HS-5 (cell line): ENCODE measurements at places on chromosomes 5 and 9.

GRCh38 chr5:171453056-171453725 lies 33.7 kb downstream of the FGF18 start:
- no peak for DNase-seq

DNA sequence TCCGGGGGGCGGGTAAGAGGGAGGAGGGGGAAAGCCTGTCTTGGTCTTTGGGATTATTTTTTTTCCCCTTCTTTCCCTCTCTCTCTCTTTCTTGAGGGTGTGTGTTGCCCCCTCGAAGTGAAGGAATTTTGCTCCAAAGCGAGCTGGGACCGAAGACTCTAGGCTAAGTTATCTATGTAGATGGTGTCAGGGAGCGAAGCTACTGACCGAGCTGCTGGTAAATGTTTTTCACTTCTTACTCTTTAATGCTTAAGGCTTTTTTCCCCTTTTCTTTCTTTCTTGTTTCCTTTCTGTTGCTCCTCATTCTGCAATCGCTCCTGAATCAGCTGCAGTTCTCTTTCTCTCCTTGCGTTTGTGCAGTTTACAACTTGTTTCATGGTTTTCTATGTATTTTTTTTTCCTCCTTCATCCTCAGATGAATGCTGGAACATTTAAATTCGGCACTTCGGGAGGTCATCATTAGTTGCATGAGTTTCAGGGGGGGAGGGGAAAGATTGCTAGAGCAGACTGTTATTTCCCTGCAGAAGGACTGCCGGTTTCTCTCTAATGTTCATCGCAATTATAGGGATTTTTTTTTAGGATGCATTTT lies 1312.0 kb upstream of the WWC1 start:
- no peak for DNase-seq

DNA sequence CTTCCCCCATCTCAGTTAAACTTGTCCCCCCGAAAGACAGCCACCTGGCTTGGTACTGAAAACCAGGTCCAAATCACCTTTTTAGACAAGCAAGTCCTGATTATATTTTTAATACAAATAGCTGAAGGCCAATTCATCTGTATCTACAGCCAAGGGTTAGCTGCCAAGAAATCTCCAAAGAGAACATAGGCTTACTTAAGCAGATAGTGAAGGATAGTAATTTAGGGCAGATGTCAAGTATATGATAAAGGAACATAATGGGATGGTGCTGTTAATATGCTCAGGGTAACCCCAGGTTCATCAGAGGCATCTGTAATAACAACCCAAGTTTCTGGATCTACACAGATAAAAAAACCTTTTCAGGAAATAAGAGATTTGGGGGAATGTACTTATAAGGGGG lies 133.0 kb downstream of the EBF1 start:
- DNase-seq, result no peak

DNA sequence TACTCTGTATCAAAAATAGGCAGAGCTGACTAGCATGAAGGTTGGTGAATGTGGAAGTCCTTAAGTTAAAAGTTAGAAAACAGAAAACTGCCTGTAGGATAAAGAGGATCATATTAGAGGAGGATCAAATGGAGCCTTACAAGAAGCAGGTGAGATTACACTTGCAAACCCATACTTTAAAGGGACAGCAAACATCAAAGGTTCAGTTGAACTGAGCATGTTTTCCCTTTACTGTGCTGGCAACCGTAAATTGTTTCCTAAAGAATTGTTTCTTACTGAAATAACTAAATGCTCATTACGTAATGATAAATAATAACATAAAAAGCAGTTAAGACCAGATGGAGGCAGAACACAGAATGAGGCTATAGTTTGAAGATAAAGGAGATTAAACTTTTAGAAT lies 465.3 kb upstream of the FTMT start:
- no peak for DNase-seq

GRCh38 chr9:84788803-84789462 lies 119.4 kb downstream of the NTRK2 start:
- DNase-seq, result no peak

DNA sequence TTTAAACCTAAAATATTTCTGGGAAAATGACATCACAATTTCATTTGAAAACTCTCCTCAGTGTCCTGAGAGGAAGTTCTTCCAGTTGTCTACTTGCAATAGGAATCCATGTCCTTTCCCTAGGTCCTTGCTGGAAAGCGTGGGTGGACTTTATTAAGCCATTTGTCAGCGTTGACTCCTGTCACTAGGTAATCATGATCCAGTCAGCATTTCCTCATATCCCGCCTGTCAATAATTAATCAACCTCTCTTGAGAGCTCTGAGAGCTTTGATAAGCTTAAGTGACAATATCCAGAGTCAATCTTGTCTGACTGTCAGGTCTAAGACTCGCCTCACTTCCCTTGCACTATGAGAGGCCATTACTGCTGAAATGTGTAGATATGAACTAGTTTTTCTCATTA lies 107.2 kb upstream of the SLIT3 start:
- no peak for DNase-seq

- DNase-seq, result no peak
Observed at GRCh38 chr5:116528519-116529234, 45.9 kb downstream of the SEMA6A start.

- peak; percentile 18 for DNase-seq
Observed at GRCh38 chr5:61817472-61818326, 485.6 kb downstream of the ZSWIM6 start.

DNA sequence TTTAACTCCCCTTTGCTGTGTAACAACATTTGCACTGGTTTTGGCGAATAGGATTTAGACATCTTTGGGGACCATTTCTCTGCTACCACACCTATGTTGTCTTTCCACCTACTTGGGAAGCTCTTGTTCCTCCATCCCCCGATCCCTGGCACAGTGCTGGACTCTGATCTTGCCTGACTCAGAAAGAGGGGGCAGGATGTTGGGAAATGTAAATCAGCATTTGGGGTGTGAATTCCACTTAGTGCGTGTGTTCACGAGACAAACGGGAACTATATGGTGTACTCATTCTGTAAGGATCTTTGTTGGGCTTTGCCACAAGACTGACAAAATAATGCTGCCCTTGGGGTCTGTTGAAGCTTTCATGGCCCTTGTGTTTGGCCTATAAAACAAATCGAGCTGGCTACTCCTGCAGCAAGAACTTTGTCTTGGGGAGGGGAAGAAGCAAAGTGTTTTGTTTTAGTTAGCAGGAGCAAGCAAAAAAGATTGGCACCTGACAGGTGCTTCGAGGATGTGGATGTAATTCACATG lies 18.5 kb downstream of the TMEM268 start:
- no peak for DNase-seq

GRCh38 chr9:101711330-101711941 lies 27.0 kb downstream of the GRIN3A start:
- DNase-seq, result no peak

DNA sequence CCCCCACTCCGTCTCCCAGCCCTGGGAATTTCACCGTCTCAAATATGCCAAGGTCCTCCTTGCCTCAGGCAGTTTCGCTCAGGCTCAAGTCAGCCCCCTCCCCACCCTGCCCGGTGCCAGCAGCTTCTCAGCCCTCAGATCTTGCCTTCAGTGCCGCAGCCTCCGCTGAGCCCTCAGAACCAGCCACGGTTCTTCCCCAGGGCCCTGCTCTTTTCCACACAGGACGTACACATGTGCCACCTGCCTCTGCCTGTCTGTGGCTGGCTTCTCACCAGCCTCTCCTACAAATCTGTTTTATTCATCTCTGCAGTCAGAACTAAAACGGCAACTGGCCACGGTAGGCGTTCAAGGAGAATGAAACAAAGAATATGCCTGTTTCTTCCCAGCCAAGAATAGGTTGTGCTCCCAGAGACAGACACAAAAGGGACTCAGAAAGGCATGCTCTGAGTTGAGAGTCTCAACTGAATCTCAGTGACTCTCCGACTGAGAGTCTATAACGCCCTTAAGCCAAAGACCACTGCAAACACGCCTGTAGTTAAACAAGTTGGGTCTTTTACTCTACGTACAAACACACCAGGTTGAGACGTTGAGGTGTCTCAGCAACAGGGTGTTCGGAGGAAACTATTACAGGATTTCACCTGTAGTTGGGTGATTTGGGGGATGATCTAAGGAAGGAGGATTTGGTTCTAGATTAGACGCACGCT lies 10.6 kb upstream of the GRIN1 start:
- DNase-seq, result no peak

- DNase-seq, result no peak
Observed at GRCh38 chr9:99162759-99163364, 57.9 kb downstream of the TGFBR1 start.

- DNase-seq, result no peak
Observed at GRCh38 chr9:7298123-7298522, 501.5 kb downstream of the DMAC1 start.

GRCh38 chr5:13187186-13187585 lies 757.3 kb downstream of the DNAH5 start:
- DNase-seq, result no peak

DNA sequence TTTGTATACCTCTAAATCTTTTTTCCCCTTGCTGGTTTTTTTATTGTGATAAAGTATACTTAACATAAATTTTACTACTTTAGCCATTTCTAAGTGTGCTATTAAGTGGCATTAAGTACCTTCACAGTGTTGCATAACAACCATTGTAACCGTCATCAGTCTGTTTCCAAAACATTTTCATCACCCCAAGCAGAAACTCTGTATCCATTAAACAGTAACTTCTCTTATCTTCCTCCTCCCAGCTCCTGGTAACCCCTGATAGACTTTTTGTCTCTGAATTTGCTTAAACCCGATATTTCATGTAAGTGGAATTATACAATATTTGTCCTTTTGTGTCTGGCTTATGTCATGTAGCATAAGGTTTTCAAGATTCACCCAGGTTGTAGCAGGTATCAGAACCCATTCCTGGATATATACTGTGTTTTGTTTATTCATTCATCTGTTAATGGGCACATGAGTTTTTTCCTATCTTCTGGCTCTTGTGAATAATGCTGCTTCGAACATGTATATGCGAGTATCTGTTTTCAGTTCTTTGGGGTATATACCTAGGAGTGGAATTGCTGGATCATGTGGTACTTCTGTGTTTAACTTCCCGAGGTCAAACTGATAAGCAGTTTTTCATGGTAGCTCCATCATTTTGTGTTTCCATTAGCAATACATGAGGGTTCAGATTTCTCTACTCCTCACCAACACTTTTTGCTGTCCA lies 66.4 kb downstream of the EHMT1 start:
- no peak for DNase-seq

DNA sequence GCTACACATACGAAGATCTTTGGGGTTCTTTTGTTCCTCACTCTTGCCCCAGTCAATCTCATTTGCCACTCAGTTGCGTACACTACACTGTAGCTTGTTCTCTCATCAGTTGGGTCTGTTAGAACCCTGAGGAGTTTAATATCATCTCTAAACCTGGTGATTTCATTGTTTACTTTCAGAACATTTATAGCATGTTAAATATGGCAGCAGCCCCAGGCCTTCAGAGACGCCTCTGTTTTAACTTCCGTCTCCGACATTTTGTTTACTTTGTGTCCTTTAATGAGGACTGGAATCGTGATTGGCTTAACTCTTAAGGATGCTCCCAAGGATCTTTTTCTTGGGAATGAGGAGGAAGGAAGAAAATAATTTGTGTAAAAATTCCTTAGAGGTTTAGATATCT lies 510.1 kb downstream of the NR2F1-AS1 start:
- DNase-seq, result no peak

GRCh38 chr5:109645707-109646192 lies 44.0 kb upstream of the MAN2A1 start:
- DNase-seq, result no peak

DNA sequence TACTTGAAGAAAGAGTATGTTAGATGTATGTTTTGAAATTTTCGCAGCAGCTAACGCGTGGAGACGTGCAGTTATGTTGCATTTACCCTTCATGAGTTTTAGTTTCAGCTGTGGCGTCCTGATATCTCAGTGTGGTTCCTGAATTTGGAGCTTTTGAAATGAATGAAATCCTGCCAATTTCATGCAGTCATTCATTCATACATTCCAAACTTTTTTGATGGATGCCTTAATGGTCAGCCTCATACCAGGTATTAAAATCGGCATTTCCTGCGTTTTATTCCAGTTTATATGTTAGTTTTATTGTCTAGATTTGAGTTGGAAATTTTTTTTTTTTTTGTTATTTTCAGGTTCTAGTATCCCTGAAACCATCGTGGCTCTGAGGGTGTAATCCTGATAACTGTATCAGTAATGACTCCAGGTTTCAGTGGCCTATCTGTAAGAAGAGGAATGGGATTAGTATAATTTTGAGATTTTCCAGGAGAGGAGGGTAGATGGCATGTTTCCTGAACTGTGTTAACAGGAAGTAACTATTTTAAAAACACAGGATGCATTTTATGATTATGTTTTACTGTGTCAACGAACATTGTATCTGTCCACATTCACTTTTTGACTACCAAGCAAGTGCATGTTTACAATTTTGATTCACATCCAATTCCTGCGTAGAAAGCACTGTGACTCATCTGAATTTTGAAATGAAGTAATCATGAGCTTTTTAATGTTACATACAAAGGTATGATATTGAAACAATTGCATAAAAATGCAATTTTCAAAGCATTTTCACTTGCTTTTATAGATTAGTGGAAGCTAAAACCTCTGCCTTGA lies 1.0 kb downstream of the FOCAD start:
- peak; percentile 58 for DNase-seq

DNA sequence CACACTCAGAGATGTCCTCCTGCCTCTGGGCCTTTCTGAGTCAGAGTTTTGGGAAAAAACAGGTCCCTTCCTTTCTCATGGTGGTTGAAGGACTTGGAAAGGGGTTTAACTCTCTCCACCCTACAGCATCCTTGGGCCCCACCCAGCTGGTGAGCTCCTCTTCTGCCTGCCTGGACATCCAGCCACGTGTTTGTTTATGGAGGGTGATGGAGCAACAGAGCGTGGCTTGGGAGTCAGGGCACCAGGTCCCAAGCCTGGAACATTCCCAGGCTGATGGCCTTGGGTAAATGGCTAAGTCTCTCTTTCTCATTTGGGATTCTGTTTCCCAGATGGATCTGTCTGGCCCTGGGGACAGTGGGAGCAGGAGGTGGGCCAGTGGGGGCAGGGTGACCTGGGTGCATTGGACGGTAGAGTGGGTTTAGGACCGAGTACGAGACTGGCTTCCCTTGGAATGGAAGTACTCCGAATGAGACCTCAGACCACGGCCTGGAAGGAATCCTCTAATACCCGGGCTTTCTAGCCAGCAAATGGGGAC lies 141.1 kb upstream of the IRX2 start:
- DNase-seq, result no peak

GRCh38 chr9:115462623-115463022 lies 344.7 kb upstream of the TNC start:
- DNase-seq, result no peak

- DNase-seq, result no peak
Observed at GRCh38 chr5:124530916-124531315, 215.5 kb downstream of the ZNF608 start.

DNA sequence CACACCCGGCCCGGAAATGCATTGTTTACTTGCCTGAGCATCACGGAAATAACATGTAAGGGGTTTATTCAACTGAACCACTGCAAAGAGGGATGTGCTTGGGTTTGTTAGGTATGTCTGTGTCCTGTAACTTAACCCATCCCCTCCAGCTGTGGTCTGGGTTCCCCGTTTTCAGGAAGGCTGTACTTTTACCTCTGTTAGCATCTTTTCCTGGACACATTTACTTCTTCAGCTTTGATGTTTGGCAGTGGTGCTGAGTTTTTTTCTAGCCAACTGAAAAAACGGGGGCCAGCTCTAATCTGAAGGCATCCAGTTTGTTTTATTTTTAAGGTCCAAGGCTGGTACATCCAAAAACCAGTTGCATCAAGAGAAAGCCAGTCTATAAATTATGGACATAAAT lies 561.8 kb downstream of the BNC2 start:
- no peak for DNase-seq
